Stimulated activated CD8-positive, alpha-beta memory T cell treated with anti-CD3 and anti-CD28 coated beads, Interleukin-7, amount 100 ng/mL, for 48 hours (primary cell): ENCODE measurements at places on chromosomes 2 and 18.

DNA sequence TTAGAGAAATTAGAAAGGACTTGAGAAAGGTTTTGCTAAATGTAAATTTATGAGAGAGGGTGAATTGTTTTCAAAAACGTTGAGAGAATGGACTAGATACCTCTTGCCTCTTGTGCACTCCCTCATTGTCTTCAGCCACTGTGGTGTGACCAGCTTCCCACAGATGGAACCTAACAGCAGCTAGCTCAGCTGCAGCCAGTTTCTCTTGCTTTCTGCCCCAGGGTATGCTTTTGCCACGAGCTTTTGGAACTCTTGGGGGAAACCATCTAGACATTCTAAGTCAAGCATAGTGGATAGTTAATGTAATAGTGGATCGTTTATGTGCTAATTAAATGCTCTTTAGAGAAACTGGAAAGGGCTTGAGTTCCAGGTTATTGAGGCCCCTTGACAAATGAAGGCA, 288.2 kb downstream of the CTNNA2 start:
- no peak for DNase-seq

GRCh38 chr2:138209009-138209408, 244.7 kb downstream of the HNMT start:
- no peak for DNase-seq

DNA sequence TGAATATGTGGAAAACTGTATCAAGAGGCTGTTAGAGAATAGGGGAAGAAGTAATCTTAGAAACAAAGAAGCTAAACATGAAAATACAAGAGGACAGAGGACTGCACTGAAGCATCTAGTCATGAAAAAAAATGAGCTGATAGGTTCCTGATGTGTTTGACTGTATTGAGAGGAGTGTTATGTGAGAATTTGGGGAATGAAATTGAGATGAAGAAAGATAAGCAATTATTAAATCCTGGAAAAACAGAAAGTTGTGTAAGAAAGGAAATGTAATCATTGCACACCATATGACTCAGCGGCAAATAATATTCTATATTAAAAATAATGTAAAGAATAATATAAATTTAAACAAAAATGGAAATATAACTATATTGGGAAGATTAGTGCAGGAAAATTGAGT, 71.2 kb downstream of the SEMA4F start:
- DNase-seq: no peak

- no peak for DNase-seq
Observed at GRCh38 chr2:145146691-145147090, 626.8 kb upstream of the ZEB2 start.

DNA sequence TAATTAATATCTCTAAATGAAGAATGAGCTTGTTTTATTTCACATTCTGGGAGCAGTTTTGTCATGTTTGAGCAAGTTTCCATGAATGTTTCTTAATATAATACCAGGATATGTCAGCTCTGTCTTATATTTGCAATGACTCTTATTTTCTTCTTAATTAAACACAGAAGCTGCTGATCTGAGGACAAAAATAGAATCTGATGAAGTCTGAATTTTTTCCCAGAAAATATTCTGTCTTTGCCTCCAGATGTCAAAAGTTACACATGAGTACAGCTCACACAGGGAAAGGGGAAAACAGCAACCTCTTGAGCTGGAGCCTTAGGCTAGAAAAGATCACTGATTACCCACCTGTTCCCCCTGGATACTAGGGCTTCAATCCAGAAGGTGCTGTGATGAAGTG, 606.6 kb upstream of the SYT4 start:
- DNase-seq: no peak

- DNase-seq: no peak
Observed at GRCh38 chr18:2960983-2961696, 51.8 kb downstream of the LPIN2 start.

DNA sequence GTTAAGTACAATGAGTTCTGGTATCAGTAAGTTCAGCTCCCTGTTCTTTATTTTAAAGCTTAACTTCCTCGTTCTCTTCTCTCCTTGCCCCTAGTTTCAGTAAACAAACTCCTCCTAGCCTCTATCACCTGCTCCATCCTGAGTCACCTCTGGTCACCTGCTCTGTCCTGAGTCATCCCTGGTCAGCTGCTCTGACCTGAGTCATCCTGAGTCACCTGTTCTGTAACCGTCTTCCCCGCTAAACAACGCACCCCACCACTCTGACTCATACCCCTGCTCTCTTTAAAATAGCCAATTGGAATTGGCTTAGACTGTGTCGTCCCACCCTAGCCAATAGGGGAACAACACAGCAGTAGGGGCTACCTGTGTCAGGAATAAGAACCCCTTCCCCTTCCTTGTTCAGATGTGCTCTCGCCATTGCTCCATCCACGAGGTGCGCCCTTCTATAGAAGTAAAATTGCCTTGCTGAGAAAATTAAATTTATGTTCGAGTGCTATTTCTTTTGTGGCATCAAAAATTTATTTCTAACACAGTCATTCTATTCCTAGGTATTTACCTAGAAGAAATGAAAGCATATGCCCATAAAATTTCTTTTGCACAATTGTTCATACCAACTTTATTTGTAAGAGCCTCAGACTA, 24.9 kb upstream of the RMND5A start:
- peak; percentile 8 for DNase-seq

DNA sequence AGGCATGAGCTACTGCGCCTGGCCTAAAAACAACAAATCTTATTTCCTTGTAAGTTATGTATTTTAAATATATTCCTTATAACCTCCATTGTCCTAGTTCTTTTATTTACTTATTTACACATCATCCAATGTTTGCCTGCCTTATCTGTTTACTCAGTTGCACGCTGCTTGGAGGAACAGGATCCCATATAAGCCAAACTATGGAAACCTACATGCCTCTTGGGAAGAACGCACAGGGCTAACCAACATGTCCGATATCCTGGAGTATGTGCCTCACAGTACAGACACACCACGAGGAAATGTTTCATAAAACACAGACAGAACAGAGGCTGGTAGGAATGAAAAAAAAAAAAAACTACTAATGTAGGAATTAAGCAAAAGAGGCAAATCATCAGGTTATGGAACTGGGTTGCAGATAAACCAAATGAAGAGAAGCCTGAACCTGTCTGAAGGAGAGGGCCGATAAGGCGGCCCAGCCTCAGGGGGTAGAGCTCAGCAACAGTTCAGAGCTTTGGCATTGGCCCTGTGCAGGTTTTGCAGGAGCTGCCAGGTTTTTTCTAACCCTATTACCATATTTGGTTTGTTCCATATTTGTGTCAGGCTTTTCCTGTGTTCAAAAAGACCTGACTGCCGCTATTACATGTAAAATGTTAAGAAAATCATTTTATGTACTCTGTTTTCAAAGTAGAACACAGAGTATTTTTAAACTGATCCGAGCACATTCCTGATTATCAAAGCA, 19.9 kb upstream of the SP3 start:
- no peak for DNase-seq

GRCh38 chr2:191299010-191299409, 53.8 kb downstream of the MYO1B start:
- DNase-seq: no peak

- DNase-seq: no peak
Observed at GRCh38 chr18:54877076-54877475, 48.8 kb downstream of the RAB27B start.

- no peak for DNase-seq
Observed at GRCh38 chr2:9313443-9313842, 106.8 kb downstream of the ASAP2 start.

GRCh38 chr2:150791567-150791966, 304.1 kb upstream of the RND3 start:
- DNase-seq: no peak

- DNase-seq: no peak
Observed at GRCh38 chr2:227163998-227164762, at the start of the genes COL4A3 and COL4A4. COL4A3 (plus strand) TSS chr2:227164624; CDS start chr2:227164727, 103 bp downstream. COL4A4 (minus strand) TSS chr2:227164205; CDS start chr2:227147483, 16,722 bp downstream.
